ENCODE measurements at places on chromosomes 12 and 14. TPM values are rescaled to one million over a fixed set of nuclear protein-coding genes. Genes with fewer than 3 reads are reported as not detected.

GRCh38 chr12:131113568-131114270 is 160.0 kb downstream of the ADGRD1 start:
- DNase-seq = no peak

CFAP251 gene
- 3.3 TPM for total RNA-seq

- DNase-seq = no peak
Measured at GRCh38 chr14:31745741-31746140, 184.5 kb downstream of the NUBPL start.

TDG gene
- 40.1 TPM for total RNA-seq

- DNase-seq = no peak
Measured at GRCh38 chr12:98280621-98281020, 234.8 kb upstream of the TMPO start.

- no peak for DNase-seq
Measured at GRCh38 chr14:94120667-94121340, 8.6 kb downstream of the IFI27L2 start.

RNASE7 gene
- not detected for total RNA-seq

LAG3 gene
- total RNA-seq = 2.6 TPM

DNA sequence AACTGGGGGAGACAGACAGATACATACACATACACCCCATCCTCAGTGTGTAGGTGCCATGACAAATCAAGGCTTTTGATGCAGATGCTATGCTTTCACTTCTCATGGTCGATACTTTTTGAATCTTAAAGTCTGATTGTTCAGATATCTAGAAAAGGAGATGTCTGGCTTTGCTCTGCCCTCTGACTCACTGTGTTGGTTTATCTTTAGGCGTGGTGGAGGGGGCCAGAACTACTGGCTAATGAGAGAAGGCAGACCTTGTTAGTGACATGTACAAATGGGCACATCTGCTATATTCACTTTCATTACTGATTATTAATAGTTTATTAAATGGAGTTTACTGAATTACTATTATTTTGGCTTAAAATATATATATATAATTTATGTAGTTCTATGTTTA is 444.3 kb upstream of the RGS6 start:
- DNase-seq = no peak

GRCh38 chr14:80077262-80077661 is 134.0 kb downstream of the DIO2 start:
- no peak for DNase-seq

GALNT9 gene
- total RNA-seq = 1.6 TPM

RAB2B gene
- 20.7 TPM for total RNA-seq

- DNase-seq = no peak
Measured at GRCh38 chr12:127118251-127118650, 1148.7 kb upstream of the TMEM132C start.

DNA sequence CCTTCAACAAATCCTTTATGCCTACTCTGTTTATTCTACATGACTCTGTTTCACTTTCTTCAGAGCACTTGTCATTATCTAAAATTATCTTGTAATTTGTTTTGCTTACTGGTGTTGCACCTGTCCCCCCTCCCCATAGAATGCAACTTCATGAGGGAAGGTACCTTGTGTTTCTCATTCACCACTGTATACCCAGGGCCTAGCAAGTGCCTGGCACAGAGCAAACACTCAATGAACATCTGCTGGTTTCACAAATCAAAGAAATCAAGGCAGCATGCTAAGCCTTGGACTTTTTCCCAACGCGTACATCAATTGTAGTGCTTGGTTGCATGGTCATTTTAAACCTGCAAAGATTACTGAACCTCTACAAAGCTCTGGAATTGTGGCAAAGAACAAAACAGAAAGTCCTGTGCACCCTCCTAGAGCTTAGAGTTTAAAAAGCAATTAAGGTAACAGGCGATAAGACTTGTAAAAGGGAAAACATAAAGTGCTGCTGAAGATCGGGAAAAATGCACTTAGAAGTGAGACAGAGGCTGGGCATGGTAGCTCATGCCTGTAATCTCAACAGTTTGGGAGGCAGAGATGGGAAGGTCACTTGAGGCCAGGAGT is 479.1 kb downstream of the MED13L start:
- DNase-seq = no peak

DNA sequence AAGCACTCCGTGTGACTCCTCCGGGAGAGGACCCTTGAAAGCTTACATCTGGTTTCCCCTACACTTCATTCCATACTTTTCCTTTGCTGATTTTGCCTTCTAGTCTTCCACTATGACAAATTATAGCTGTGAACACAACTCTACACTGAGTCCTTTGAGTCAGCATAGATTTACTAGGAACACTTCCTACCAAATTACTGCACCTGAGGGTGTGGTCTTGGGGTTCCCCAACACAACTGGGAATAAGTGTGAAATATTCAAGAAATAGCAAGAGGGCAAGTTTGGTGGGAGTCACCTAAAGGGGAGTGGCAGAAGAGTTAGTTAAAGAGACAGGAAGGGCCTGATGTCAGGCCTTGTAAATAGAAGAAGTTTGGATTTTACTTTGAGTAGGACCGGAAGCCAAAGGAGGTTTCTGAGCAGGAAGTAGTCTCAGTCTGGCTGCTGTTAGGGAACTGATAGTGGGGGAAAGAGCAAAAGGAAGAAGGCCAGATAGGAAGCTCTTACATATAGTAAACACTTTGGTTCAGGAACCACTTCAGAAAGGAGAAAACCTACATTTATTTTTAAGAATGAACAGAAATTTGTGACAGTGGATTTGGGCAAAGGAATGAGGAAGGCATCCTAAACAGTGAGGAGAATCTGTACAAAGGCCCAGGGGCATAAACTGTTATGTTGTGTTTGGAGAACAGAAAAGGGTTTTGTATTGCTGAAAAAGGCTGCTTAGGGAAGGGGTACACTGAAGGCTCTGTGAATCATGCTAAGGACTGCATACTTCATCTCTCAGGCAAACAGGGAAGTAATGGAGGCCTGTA is 14.2 kb downstream of the SEL1L start:
- DNase-seq = no peak

BATF gene
- 2.6 TPM for total RNA-seq

- no peak for DNase-seq
Measured at GRCh38 chr12:49057888-49058287, 2.7 kb downstream of the KMT2D start.

DIP2B gene
- 28.6 TPM for total RNA-seq

- no peak for DNase-seq
Measured at GRCh38 chr14:77077040-77077439, 21.0 kb upstream of the CIPC start.

- no peak for DNase-seq
Measured at GRCh38 chr14:51304941-51305340, 64.9 kb downstream of the TMX1 start.

DNA sequence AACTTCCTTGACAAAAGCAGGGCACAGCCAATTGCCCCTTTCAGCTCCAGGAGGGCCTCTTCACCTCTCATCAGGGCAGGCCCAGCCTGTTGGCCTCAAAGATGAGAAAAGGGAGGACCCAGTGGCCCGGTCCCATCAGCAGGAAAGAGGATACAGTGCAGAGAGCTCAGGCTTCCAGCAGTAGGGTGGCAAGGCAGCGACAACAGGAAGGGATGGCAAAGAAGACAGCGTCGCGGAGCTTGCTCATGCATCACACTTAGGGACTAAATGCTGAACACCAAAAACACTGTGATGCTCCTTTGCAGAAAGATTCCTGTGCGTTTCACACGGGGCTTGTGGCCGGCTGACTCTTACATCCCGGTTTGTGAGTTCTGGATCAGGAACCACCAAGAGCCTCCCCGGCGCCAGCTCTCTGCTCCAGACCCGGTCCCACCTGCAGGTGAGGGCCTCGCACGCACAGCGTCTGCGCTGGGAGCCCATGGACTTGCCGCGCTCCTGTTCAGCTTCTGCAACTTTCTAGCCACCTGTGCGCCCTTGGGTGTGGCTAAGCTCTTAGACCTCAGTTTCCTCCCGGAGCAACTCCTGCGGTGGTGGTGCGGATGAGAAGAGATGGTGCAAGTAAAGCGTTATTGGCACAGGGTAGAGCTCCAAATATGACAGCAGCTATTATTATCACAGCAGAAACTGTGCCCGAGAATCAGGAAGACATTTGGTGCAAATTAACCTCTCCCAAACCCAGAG is 15.3 kb upstream of the BCL7A start:
- no peak for DNase-seq

DNA sequence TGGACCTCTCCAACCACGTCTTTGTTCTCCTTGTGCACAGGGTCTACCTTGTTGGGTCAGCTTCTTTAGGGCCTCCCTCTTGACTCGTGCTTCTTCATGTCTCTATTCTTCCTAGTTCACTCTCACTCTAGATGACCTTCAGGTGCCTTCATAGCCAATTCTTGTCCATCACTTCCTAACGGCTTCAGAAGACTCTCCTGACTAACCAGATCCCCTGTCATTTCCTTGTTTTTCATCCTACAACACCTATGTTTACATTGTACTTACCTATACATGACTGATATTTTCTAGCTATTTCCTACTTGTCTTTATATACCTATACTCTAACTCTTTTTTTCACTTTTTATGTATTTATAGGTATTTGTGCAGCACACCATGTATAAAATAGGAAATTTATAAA is 117.1 kb downstream of the RPS6KA5 start:
- DNase-seq = no peak

- DNase-seq = no peak
Measured at GRCh38 chr12:7269273-7269672, 34.6 kb upstream of the ACSM4 start.

- DNase-seq = no peak
Measured at GRCh38 chr12:128905003-128905544, 51.8 kb downstream of the GLT1D1 start.
